IPS DF 6.9 (cell line): ENCODE measurements at places on chromosomes 3 and 15.

DNA sequence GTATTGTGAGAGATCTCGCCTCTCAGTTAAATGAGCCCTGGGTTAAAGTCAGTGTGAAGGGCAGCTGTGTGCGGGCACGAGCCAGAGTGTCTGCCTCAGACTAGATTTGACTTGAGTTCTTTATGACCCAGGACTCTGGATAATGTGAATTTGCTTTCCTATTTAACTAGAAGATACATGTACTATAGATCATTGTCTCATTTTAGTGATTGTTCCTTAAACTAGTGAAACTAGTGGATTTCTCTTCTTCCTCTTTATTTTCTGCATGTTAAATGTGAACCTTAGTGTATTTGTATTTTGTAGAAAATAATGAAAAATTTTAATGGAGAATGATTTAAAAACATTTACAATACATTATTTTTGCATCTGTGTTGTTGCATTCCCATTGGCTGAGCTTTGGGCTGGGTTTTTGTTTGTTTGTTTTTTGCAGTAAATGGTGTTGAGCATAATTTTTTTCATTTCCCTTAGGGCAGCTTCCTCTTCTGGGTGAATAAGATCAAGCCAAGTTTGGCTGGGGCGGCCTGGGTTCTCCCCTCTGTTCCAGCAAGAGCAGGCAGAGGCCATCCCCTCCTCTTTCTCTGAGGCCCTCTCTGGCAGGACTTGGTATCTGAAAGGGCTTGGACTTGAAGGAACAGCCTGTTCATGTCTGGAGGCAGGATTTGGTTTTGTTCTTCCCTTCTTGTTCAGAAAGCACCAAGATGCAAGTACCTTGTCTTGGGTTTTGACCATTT, 15.0 kb downstream of the GCSAM start:
- no peak for DNase-seq

- no peak for DNase-seq
Measured at GRCh38 chr3:158839966-158840365, 38.1 kb downstream of the MFSD1 start.

DNA sequence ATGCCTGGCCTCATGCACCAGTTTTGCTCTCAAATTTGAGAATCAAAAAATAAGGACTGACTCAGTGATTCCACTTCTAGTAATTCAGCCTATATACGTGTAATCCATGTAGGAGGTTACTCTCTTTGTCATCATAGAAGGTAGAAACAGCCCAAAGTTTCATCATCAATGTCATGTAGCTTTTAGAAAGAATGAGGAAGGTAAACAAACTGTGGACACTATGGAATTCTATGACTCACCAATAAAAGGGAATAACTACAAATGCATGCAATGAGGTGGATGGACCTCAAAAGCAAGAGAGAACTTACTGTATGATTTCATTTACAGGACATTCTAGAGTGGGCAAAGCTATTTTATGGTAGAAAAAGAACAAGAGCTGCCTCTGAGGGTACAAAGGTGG, 93.2 kb upstream of the LRIG1 start:
- DNase-seq = no peak

- no peak for DNase-seq
Measured at GRCh38 chr3:123369085-123369484, 79.8 kb downstream of the ADCY5 start.

DNA sequence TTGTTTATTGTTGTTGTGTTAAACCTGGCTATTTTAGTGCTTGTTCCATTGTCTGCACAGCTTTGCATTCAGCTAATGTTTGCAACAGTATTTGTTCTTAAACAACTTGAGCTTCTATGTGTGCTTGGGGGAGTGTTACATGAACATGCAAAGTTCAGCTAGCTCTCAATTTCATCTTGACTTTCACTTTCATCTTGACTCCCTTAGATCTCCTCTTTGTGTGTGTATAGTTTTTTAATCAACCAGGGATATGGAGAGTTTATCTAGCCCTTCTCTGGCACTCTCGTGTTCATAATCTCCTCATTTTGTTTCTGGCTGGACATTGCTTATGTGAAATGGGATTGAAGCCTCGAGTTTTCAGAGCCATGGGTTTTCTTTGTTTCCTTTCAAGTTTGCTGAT, 212.4 kb upstream of the ZBTB20 start:
- DNase-seq = no peak

- DNase-seq = no peak
Measured at GRCh38 chr15:74845208-74845568, 2.2 kb upstream of the ULK3 start.

- DNase-seq = no peak
Measured at GRCh38 chr3:106529738-106530137, 660.9 kb upstream of the CBLB start.

GRCh38 chr3:181626036-181626435, 85.7 kb upstream of the SOX2 start:
- DNase-seq = no peak

GRCh38 chr3:37963016-37963415, 27.6 kb upstream of the VILL start:
- no peak for DNase-seq

- DNase-seq = no peak
Measured at GRCh38 chr3:135081451-135081850, 286.4 kb downstream of the EPHB1 start.

DNA sequence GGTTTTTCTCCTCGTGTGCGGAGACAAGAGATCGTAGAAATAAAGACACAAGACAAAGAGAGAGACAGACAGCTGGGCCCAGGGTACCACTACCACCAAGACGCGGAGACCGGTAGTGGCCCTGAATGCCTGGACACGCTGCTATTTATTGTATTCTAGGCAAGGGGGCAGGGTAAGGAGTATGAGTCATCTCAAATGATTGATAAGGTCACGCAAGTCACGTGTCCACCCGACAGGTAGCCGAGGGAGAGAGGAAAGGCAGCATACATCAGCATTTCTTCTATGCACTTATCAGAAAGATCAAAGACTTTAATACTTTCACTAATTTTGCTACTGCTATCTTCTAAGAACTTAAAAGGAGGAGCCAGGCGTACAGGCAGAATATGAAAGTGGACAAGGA, 28.2 kb downstream of the MYL3 start:
- no peak for DNase-seq

GRCh38 chr3:56989977-56990640, 70.4 kb upstream of the SPATA12 start:
- no peak for DNase-seq

GRCh38 chr3:149971403-149972075, 844 bp upstream of the PFN2 start:
- no peak for DNase-seq

DNA sequence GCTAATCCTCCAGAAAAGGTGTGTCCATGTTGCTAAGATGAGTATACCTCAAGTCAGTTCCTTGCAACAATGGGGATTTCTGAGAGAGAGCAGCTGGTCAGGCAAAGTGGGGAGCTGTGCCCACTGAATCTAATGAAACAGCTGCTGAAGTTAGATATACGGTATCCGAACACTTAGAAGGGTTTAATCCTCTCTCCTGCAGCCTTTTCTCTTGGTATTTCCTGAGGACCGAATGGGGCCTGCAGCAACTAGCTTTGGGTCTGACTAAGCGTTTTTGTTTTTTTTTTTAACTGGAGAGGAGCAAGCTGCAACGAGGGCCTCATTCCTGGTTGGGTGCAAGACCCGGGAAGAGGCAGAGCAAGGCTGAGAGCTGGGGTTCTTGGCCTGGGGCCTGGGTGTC, 37.6 kb upstream of the BNC1 start:
- DNase-seq = no peak

- DNase-seq = no peak
Measured at GRCh38 chr15:82303956-82304777, 41.5 kb downstream of the SAXO2 start.

GRCh38 chr3:117563063-117563462, 853.5 kb downstream of the TUSC7 start:
- DNase-seq = no peak

DNA sequence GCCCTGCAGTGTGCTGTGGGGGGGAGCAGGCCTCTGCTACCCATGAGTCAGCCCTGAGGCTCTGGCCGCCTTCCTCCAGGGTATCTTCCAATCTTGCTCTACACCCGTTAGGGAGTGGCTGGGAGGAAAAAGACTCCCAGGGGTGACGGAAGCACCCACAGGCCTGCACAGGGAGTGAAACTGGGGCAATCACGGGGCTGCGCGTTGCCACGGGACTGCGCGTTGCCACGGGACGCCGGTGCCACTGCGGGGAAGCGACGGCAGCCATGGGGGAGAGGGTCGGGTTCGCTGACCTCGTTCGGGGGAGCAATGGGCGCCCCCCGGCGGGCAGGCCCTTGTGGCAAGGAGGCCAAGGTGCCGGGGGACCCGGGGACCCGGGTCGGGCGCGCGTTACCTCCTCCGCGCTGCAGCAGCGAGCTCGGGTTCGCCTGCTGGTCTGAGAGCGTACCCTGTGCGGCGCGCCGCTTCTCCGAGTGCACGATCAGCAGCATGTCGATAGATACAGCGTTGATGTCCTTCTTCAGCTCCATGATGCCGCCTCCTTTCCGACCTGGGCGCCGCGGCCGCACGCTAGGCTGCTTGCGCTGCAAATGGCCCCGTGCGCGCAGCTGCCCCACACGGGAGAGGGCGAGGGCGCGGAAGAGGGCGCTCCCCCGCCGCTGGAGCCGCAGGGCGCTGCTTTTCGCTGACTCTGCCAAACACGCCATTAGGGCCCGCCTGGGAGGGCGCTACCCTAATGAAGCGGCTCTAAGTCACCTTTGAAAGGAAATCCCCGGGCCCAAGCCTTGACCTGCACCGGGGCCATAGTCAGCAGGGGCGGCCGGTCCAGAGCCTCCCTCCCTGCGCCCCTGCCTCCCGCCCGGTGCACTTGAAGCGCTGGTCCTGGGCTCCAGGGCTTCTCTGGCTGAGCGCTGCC, at the start of gene KY:
KY (minus strand) TSS at position 592 of the 916 bp plus-strand sequence; CDS start at position 530, 62 bp downstream.
- no peak for DNase-seq

DNA sequence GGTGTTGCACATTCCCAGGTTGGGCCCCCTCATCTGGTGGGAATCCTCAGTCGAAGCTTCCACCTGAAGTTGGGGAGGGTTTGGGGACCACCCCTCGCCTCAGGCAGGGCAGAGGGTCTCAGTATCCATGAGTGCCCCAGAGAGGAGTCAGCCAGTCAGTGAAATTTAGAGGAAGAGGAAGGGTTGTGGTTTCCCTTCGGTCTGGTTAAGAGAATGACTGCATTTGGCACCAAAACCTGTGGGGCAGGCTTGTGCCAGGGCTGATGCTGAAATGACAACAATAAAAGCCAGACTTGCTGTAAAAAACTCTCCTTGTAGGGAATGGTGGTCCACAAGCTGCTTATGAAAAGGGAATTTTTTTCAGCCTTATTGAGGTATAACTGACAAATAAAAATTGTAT, 22.6 kb downstream of the LMCD1 start:
- DNase-seq = no peak

GRCh38 chr3:47409688-47410416, 29.0 kb downstream of the PTPN23 start:
- no peak for DNase-seq

GRCh38 chr3:128873244-128874022, 6.0 kb upstream of the ACAD9 start:
- DNase-seq = no peak

DNA sequence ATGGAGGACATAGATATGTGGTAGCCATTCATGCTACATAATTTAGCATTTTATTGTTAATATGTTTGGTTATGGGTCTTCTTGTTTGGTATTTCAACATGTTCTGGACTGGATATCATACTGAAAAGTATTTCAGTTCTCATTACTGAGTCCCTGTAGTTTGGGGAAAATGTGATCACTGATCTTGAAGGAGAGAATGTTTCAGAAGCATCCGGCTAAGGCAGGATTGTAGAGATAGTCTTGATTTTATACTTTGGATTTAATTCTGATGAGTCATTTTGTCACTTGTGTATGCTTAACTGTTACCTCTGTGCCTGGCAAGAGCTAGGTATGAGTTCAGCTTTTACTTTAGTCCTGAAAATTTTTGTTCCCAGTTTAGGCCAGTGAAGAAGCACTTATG, 7.1 kb downstream of the CHD2 start:
- no peak for DNase-seq

GRCh38 chr3:81439108-81439507, 322.3 kb downstream of the GBE1 start:
- DNase-seq = no peak

GRCh38 chr3:60386306-60386705, 864.9 kb downstream of the FHIT start:
- no peak for DNase-seq

DNA sequence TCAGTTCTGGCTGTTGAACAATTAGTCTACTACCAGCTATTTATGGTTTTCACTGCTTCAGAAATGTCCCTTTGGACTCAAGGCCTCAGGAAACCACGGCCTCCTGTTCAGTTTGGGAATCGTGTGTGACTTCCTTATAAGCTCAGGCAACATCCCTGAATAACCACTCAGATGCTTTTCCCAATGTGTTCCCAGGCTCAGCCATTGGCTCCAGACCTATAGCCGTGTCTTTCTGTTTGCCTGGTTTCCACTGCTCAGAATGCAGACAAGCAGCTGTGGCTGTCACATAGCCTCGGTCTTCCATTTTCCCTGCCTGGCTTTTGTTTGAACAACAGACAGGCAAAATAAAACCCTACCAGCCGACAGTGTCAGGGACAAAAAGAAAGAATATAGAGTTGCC, 63.2 kb upstream of the ATP2B2 start:
- no peak for DNase-seq

- no peak for DNase-seq
Measured at GRCh38 chr15:76334438-76335306, 1.9 kb upstream of the ISL2 start.

DNA sequence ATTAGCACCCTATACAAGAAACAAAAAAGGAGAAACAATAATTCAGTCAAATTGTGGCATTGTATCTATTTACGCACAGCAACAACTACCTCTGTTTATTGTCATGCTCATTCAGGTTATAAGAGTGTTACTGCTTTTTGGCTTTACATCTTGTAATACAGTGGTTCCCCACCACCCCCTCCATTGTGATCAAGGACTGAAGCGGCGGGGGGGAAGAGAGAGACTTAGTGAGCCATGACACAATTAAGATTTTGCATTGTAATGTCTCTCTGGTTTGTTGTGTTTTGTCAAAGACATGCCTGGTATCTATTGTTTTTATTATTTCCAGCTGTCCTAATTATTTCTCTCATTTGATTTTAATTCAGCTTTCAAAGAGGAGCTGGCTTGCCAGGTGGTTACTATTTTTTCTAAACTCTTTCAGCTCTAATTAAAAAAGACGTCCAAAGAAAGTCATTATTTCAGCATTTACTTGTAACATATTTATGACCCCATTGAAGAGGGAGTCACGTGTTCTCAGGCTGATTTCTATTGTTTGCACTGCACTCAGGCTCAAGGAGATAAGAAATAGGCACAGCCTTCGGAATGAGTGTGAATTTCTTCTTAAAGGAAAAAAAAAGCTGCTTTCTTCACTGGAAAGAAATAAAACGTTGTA, 234.4 kb upstream of the TBL1XR1 start:
- DNase-seq = no peak

GRCh38 chr15:71708741-71709140, 101.6 kb upstream of the NR2E3 start:
- no peak for DNase-seq

GRCh38 chr3:107217172-107217571, 160.1 kb upstream of the CCDC54 start:
- no peak for DNase-seq

DNA sequence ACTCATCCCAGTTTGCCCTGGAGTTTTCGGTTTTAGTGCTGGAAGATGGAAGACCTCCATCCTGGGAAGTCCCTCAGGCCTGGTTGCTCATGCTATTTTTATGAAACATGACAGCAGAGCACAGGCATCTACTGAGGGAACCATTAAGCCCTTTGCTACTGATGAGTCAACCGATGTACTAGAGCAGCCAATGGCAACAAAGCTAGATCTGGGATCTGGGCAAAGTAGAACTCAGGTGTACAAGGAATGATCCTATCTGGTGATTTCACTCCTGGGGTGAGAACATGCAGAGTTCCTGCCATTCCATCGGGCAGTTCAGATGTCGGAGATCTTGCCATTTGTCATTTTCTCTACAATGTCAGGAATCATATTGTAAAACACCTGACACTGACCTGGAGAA, 166.2 kb upstream of the NSMCE3 start:
- no peak for DNase-seq
